Smooth muscle cell of the umbilical artery (primary cell): ENCODE measurements at places on chromosomes 5 and 9. TPM values are rescaled to one million over a fixed set of nuclear protein-coding genes. Genes with fewer than 3 reads are reported as not detected.

The EIF4E1B gene
- not detected in 2 replicates for total RNA-seq

The KIF24 gene
- 0.59 and 1.8 TPM in 2 replicates for total RNA-seq

The DMRT3 gene
- total RNA-seq: not detected in 2 replicates

The BHMT2 gene
- total RNA-seq: 0.59 and 1.2 TPM in 2 replicates

The LCN15 gene
- total RNA-seq: not detected in 2 replicates

The IFNA2 gene
- total RNA-seq: not detected in 2 replicates

The CDH10 gene
- total RNA-seq: 2.4 and 2.7 TPM in 2 replicates

The STOML2 gene
- 109 and 124 TPM in 2 replicates for total RNA-seq

The C5 gene
- total RNA-seq: 1.5 and 3.0 TPM in 2 replicates

The ZNF454 gene
- 3.6 and 4.0 TPM in 2 replicates for total RNA-seq

The RALGDS gene
- total RNA-seq: 24.9 and 40.5 TPM in 2 replicates

The CER1 gene
- total RNA-seq: not detected in 2 replicates

The LECT2 gene
- total RNA-seq: not detected in 2 replicates

The IL9 gene
- not detected in 2 replicates for total RNA-seq

The FSTL4 gene
- not detected in 2 replicates for total RNA-seq

The MLANA gene
- 0.05 TPM in 1 of 2 replicates, not detected in the other for total RNA-seq
